ENCODE measurements at places on chromosomes 2 and 18.

GRCh38 chr2:240832205-240832727, 12.2 kb upstream of the KIF1A start:
- peak; percentile 93 for DNase-seq

GRCh38 chr2:235212501-235213158, 260.8 kb downstream of the SH3BP4 start:
- DNase-seq: no peak

DNA sequence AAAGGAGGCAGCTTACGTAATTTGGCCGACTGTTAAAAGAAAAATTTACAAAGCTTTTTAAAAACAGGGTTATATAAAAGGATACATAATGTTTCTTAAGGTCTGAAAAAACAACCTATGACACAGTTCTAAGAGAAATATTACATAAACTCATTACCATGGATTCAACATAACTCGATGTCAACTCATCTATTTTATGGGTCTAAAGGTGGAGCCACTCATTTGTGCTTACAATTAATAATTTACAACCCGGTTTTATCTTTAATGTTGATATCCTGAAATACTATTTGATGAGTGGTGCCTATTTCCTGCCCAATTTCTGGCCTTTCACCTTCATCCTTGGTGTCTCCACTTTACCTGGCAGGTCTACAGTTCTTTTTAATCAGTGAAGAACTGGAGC, 15.1 kb downstream of the USP40 start:
- no peak for DNase-seq

DNA sequence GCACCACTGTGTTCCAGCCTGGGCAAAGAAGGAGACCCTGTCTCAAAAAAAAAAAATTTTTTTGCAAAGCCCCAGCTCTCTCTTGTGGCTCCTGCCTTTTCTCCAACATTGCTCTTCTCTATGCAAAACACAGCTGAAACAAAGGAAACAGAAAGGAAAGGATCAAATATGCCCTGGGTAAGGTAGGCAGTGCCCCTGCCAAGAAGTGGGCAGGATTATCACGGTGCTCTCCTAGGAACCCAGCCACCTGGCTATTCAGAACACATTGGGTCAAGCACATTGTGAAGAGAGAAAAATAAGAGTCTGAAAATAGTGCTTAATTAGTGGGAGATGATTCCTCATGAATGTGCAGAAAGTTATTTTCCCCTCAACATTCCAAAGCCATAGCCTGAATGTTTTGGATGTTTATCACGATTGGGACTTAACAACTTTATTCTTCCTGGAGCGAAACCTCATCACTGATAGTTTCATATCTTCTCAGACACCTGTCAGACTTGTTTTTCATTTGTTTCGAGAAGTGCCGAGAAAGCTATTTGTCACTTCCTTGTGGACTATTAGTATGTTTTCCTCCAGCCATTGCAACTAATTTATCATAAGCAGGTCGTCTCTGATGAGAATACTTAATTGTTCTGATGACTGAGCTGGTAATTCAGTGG, 42.7 kb upstream of the RPL31 start:
- DNase-seq: no peak

GRCh38 chr2:8525582-8526402, 156.1 kb upstream of the ID2 start:
- DNase-seq: peak; percentile 67

GRCh38 chr2:64918220-64918886, 70.8 kb upstream of the SLC1A4 start:
- DNase-seq: no peak

DNA sequence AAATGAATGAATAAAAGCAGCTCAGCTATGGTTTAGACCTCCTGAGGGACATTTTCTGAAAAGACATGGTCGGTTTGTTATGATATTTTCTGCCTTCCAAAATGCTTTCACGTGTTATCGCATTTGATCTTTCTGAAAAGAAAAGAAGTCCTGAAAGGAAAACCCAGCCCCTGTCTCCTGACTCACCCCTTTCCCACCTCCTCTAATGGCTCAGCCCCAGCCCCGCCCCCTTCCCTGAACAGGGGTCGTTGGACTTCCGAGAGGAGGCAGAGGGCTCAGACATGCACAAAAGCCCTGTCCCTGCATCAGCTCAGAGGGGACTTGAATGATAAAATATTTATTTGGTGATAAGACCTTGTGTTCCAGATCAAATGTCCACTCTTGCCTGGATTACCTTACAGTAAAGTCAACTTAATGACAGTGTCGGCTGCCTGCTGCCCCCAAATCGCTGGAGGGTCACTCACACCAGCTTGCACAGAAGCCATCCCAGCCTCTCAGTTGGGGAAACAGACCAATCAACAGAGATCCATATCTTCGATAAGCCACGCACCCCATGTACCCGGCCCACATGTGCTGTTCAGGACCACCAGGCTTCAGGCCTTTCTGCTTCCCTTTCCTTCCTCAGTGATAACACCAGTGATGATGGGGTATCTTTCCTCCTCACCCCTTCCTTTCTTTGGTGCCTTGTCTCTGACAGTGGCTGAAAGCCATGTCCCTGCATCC, 69.6 kb downstream of the CLHC1 start:
- DNase-seq: no peak

- DNase-seq: no peak
Measured at GRCh38 chr2:113857464-113857863, 32.4 kb upstream of the ACTR3 start.

- DNase-seq: no peak
Measured at GRCh38 chr2:143974262-143974661, 545.7 kb downstream of the ZEB2 start.

DNA sequence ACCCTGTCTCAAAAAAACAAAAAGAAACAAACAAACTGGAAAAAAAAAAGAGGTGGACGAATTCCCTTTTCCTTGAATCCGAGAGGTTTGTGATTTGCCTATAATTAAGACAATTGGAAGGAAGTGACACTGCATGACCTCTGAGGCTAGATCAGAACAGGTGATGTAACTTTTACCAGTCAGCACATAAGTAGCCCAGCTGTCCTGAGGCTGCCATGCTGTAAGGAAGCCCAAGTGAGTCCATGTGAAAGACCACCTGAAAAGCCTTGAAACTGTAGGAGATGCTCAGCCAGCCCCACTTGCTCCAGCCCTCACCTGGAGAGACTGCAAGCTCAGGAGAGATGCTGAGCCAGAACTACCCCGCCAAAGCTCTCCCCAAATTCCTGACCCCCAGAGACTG, 166.8 kb downstream of the TGIF1 start:
- DNase-seq: no peak

- DNase-seq: no peak
Measured at GRCh38 chr2:39326644-39327043, 82.9 kb upstream of the CDKL4 start.

GRCh38 chr2:54685263-54685775, 38.1 kb upstream of the EML6 start:
- DNase-seq: no peak

- peak; percentile 75 for DNase-seq
Measured at GRCh38 chr2:231714639-231715498, 6.5 kb downstream of the PTMA start.

- no peak for DNase-seq
Measured at GRCh38 chr2:60662781-60663180, 93.3 kb upstream of the PAPOLG start.

- DNase-seq: no peak
Measured at GRCh38 chr18:79259218-79259617, 136.5 kb upstream of the NFATC1 start.

DNA sequence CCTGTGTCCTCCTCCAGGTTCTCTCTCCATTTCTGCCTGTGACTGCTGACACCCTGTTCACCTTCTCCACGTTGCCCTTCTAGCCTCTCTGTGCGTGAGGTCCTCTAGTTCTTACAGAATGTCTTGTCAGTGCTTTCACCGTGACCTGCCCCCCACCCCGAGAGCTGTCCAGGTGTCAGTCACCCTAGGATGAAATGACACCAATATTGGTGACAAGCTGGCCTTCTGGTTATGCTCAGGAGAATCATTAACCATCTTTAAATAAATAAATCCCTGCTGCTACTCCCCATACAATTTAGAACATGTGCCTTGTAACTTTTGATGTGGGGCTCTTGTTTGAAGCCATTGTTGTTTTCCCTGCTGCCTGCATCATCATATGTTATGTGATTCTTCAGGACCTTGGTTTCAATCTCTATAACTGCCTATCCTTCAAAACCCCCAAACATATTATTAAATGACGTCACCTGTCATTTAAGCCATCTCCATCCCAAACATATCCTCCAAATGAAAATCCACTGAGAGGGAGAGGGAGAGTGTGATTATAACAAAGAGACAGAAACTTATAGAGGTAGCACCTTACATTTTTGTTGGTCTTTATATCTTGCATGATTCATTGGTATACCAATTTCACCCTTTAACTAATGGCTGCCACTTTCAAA, 496.3 kb downstream of the PARD3B start:
- no peak for DNase-seq

- no peak for DNase-seq
Measured at GRCh38 chr2:72325592-72326422, 178.1 kb upstream of the CYP26B1 start.

DNA sequence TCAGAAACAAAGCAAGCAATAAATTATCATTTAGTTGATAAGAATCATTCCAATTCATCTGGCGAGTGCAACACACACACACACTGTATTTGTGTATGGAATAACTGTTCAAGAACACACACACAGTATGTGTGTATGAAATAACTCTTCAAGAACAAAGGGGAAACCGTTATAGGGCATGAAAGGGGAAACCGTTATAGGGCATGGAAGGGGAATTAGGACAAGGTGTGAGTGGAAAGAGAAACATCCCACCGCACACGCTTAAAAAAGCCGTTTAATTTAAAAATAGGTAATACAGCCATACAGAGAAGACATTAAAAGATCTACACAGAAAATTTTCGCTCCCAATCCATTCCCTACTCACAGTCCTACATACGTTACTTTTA, 607 bp upstream of the TSN start:
- DNase-seq: no peak

DNA sequence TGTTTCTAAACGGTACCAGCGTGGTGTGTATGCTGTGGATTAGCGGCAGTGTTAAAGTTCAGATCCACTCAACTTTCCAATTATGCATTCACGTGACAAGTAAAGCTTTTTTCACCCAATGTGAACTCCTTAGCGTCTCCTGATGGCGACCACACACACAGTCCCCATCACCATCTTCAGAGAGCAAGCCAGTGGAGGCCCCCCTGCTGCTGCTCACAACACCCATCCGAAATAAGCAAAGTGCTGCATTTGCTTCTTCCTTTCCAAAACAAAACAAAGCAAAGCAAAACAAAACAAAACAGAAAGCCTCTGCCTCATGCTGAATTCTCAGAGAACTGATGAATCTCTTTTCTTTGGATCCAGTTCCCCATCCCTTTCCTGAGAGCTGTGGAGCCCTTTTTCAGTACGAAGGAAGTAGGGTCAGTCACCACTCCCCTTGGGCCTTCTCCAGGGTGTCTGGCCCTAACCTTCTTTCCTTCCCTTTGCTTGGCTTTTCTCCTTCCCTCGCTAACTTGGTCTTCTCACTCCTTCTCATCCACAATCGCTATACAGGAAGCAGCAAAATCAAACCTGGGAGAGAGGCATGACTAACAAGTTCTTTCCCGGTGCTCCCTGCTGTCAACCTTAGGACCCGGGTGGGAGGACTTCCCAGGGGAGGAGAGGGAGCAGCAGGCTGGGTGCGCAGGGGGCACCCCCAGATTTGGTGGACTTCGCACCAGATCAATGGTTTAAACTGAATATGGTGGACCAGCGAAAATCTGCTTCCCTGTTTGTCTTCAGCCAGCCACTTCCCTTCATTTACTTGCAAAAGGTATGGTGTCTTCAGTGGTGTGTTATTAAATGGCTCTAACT, 56.0 kb downstream of the NRP2 start:
- DNase-seq: no peak

DNA sequence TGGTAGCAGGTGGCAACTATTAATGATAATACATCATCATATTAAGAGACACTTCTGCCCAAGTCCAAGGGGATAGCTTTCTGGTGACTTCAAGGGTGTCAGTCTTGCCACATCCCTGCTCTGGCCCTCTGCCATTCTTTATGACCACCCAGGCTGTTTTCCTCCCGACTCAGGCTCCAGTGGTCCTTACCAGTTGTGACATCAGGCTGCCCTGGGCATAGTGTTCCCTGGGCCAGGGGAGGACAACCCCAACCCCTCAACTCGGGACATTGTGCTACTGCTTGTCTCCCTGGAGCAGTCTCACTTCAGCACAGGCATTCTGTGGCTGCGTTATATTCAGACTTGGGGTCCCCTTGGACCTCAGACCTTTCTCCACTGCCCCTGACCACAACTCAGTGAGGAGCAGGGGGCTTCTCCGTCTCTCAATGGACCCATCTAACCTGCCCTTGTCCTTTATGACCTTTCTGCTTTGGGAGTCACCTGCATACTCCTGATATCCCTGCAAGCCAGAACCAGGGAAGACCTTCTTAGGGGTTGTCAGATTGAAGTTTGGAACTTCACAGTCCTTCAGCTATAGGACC, 12.8 kb downstream of the DNAJB2 start:
- DNase-seq: no peak

GRCh38 chr18:8801263-8801901, 96.0 kb downstream of the MTCL1 start:
- no peak for DNase-seq

GRCh38 chr2:86323273-86324021, 14.0 kb downstream of the REEP1 start:
- DNase-seq: no peak

- no peak for DNase-seq
Measured at GRCh38 chr2:106646605-106647004, 159.4 kb downstream of the CD8B2 start.

DNA sequence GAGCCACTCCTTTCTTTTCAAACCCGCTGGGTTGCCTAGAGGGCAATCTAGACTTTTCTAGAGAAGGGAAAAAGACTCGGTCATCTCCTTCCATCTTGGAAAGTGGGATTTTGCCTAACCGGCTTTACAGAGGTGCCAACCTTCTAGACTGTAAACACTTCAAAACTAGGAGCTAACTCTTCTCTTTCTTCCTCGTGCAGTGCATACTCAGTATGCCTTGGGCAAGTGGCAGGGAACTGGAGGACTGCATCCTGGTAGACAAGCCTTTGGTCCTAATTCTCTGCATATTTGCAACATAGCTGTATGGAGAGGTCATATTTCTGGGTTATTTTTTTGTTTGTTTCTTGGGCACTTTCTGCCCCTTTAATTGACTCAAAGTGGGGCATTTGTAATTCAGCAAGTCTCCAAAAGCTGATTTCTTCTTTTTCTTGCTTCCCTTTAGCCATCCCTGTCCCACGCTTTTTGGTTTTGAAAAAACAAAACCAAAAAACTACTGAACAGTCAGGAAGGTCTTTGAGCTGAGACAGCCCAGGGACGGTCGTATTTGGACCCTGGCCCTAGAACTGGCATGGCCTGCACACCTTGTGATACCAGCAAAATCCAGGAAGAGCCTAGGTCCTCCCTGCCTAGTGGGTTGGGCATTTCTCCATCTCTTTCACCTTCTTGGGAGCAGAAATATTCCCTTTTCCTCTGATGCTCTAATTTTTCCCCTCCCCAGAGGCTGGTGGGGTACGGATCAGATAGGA, 5.8 kb upstream of the GATA6 start:
- DNase-seq: no peak

GRCh38 chr2:118748245-118748885, 99.1 kb downstream of the EN1 start:
- no peak for DNase-seq

GRCh38 chr18:36650906-36651305, 177.9 kb downstream of the TPGS2 start:
- no peak for DNase-seq

- DNase-seq: no peak
Measured at GRCh38 chr2:135952891-135953290, 32.5 kb downstream of the DARS1 start.

- DNase-seq: no peak
Measured at GRCh38 chr2:216904554-216904953, 44.7 kb upstream of the TNP1 start.

GRCh38 chr2:109232909-109233308, 103.9 kb downstream of the SH3RF3 start:
- DNase-seq: no peak

- DNase-seq: no peak
Measured at GRCh38 chr2:138029276-138029675, 65.0 kb downstream of the HNMT start.

All from midbrain (tissue), 1 donor.